CD4-positive, alpha-beta memory T cell (primary cell): ENCODE measurements at places on chromosomes 16 and 17. TPM values are rescaled to one million over a fixed set of nuclear protein-coding genes. Genes with fewer than 3 reads are reported as not detected.

- DNase-seq: no peak
These were observed 38.1 kb upstream of the VPS4A start for GRCh38 chr16:69273009-69273408.

DNA sequence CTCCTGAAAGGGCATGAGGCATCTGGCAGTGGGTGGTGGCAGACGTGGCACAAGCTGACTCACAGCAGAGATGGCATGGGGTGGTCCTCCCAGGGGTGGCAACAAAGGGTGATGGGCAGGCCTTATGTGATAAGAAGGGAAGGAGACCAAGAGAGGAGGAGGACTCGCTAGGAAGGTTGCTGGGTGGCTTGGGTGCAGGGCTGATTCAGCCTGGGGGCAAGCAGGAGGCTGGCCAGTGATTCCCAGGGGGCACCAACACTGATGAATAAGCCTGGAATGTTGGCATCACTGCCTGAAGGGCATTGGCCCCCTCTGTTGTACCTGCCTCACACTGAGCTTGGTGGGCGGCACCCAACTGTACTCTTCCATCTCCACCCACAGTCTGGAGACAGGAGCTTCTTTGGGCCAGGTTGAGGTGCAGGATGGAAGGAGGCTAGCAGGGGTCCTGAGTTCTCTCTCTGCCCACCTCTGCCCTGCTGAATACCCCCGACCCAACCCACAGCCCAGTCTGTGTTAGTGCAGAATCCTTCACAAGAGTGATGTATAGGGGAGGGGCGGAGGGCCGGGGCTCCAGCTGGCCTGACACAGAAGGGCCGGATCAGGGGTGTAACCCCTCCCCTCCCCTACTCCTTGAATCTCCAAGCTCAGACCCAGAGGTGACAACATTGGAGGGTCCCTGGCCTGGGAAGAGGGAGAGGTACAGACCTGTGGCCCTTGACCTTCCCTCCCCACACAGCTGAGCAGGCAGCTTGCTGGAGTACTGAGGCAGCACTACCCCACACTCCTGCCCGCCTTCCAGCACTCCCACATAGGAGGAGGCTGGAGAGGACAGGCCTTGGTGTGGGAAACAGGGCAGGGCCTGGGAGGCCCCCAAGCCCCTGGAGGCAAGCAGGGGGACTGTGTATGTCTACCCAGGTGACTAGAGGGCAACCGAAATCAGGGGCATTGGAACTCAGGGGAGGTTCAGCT lies 2.6 kb downstream of the STAC2 start:
- no peak for DNase-seq

GRCh38 chr16:78785218-78785617 lies 685.8 kb downstream of the WWOX start:
- DNase-seq: no peak

DNA sequence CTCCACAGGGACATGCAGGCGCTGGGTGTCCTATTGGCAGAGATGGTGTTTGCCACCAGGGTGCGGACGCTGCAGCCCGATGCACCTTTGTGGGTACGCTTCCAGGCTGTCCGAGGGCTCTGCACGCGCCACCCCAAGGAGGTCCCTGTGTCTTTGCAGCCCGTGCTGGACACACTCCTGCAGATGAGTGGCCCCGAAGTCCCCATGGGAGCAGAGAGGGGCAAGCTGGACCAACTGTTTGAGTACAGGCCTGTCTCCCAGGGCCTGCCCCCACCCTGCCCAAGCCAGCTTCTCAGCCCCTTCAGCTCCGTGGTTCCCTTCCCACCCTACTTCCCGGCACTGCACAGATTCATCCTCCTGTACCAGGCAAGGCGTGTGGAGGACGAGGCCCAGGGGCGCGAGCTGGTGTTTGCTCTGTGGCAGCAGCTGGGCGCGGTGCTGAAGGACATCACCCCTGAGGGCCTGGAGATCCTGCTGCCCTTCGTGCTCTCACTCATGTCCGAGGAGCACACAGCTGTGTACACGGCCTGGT lies 2.8 kb downstream of the WDR81 start:
- DNase-seq: no peak

DNA sequence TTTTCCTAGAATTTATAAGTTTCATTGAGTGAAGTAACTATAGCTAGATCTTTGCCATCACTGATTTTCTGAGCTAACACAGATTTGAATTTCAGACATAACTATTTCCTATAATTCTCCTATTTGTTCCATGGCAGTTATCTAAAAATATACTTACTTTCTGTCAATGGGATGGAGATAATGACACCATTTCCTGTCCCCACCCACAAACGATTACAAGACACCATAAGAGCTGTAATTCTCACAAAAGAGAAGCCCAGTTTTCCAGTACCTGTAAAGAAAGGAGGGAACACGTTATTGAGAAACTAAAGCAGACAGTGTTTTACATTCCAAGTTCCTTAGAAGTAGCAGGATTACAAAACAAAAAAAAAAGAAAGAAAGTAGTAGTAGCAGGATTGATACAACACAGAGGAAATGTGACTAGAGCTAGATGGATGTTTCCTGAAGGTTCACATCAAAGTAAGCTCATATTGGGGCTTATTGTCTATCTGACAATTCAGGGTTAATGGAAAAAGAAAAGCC lies 110.9 kb upstream of the TOB1 start:
- DNase-seq: no peak

- no peak for DNase-seq
These were observed 173.5 kb downstream of the C16orf95 start for GRCh38 chr16:87143661-87144121.

GRCh38 chr16:3134338-3135125 lies at the start of gene ZNF213:
TSS of gene ZNF213 (plus strand) at chr16:3135029. CDS start at chr16:3137281, 2,252 bp downstream.
- DNase-seq: peak; percentile 97

DNA sequence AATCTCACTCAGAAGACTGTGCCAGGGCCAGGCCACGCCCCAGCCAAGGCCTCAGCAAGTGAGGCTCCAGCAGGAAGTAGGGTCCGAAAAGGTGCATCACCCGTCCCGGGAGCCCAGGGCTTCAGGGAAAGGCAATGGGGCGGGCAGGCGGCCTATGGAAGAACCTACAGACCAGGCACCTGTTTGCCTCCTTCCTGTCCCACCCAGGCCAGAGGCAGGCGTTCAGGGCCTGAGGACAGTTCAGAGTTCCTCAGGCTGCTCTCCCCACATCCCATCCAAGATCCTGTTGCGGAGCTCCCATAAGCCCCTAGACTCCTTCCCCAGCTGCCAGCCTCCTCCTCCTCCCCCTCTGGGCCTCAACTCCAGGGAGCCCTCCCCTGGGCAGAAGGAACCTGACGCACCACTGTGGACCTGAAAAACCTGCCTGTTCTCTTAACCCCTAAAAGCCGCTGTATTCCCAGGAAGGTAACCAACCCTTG lies 2.3 kb downstream of the CLUH start:
- DNase-seq: no peak

DNA sequence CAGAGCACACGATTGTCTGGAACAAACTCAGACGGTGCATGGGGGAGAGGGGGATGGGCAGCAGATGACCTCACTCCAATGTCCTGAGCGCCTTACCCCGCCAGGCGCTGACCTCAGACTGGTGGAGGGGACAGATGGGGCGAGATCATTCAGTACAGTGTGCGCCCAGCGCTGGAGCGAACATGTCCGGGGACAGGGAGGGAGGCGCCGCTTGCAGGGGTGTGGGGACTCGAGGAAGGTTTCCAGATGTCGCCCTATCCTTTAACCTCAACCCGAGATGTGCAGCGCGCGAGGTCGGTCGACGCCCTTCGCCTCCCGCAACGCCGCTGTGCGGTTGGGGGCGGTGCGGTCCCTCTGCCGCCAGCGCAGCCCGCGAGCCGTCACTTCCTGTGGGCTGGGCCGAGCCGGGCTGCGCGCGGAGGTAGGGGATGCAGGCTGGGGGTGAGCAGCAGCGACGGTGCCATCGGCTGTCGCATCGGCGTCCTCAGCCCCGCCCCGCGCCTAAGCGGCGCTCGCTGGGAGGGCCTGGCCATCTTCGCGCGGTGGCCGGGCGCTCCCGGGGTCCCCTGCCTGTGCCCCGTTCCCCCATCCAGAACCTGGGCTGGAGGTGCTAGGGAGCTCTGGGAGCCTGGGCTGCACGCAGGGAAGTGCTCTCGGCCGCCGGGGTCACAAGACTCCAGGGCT lies 5.3 kb upstream of the CDR2L start:
- DNase-seq: peak; percentile 86

DNA sequence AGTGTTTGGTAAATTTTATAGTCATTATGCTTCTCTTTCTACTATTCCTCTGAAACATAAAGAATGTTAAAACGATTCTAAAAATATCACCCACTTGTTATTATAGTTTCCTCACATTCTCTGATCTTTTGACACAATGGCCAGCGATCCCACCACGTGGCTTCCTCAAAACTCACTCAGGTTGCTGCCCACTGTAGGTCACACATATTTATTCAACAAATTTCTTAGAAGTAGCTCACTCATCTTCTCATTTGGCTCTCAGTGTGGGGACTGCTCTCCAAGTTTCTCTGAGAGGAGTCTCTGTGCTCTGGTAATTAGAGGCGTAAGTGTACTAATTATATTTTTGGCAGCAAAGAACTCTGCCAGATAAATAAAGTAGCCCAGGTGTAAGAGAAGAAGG lies 465.4 kb downstream of the CDH11 start:
- no peak for DNase-seq

GRCh38 chr17:9969301-9969935 lies 64.3 kb upstream of the RCVRN start:
- DNase-seq: no peak

Gene VASN
- polyA plus RNA-seq: 0.16 TPM

Gene NOTUM
- not detected for polyA plus RNA-seq

Gene KRT28
- not detected for polyA plus RNA-seq

Gene TP53TG3D
- polyA plus RNA-seq: 0.76 TPM

Gene SLC5A2
- polyA plus RNA-seq: 0.12 TPM

Gene RASD1
- 0.45 TPM for polyA plus RNA-seq

Gene IKZF3
- polyA plus RNA-seq: 87.4 TPM

Gene SPATA32
- polyA plus RNA-seq: 0.25 TPM

Gene CNTNAP1
- 1.2 TPM for polyA plus RNA-seq

Gene SLC47A1
- polyA plus RNA-seq: not detected
